ENCODE measurements at places on chromosomes 7 and 10.
A peak's percentile ranks its signal among the peaks of the same experiment; 100 is the strongest.

DNA sequence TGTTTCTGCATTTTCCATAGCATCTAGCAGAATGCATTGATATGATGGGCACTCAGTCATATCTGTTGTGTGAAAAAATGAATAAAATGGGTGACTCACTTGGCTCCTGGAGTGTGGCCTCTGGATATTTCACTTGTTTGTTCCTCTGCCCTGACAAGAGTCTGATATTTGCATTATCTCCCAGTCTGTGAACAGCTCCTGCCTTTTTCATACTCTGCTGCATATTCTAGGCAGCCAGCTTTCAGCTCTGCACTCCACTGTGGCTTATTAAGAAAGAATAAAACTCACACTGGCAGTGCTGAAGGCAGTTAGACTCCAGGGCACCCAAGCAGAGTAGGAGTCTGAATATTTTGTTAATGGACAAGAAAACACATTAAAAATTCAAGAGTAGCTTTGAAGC, 623.9 kb downstream of the SORCS1 start:
- H3K36me3 ChIP-seq: no peaks in the 10 kb centered on the region
- no peaks in the 10 kb centered on the region for H3K4me1 ChIP-seq
- DNase-seq: no peak
- H3K4me3 ChIP-seq: no peak overlapping the region

DNA sequence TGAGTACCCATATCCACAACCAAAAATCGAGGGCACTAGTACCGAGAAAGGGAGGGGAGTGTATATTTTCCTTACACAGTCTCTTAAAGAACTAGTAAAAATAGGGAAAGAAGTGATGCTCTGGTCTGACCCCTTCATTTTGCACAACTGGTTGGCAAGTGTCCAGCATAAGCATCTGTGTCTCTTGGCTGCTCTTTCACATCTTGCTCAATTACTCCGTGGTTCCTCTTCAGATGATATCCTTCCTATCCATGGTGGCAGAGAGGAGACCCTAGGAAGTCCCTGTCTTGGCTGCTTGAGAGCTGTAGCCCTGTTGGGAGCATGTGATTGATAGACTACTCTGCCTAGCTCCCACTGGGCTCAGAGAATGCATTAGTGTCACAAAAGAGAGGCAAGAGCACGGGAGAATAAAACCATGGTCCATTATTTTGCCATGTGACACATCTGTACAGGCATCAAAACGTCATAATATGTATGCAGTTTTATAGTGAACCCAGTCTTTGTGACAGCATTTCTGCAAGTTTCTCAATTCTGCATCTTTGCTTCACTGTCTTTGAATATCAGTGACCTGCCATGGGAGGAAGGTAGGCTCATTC, 111.8 kb upstream of the ANKRD1 start:
- peaks cover 3% of the 10 kb centered on the region for H3K36me3 ChIP-seq
- no peaks in the 10 kb centered on the region for H3K27me3 ChIP-seq
- no peak for DNase-seq
- H3K4me1 ChIP-seq: peaks cover 18% of the 10 kb centered on the region
- no peak overlapping the region for H3K27ac ChIP-seq
- H3K4me3 ChIP-seq: no peak overlapping the region

- peaks cover 30% of the 10 kb centered on the region for H3K36me3 ChIP-seq
- H3K4me3 ChIP-seq: no peak overlapping the region
- no peak overlapping the region for H3K27ac ChIP-seq
- H3K27me3 ChIP-seq: no peaks in the 10 kb centered on the region
Measured at GRCh38 chr7:138499340-138499739, 39.3 kb downstream of the TRIM24 start.

- no peaks in the 10 kb centered on the region for H3K4me1 ChIP-seq
- H3K4me3 ChIP-seq: no peak overlapping the region
- no peaks in the 10 kb centered on the region for H3K36me3 ChIP-seq
- H3K27ac ChIP-seq: no peak overlapping the region
Measured at GRCh38 chr7:119343289-119343688, 929.7 kb upstream of the KCND2 start.

- peak; percentile 41 for DNase-seq
- peak overlapping the region; percentile 73 for H3K4me3 ChIP-seq
- peaks cover 83% of the 10 kb centered on the region for H3K4me1 ChIP-seq
- peaks cover 2% of the 10 kb centered on the region for H3K36me3 ChIP-seq
Measured at GRCh38 chr10:110076559-110077318, 69.0 kb downstream of the ADD3 start.

DNA sequence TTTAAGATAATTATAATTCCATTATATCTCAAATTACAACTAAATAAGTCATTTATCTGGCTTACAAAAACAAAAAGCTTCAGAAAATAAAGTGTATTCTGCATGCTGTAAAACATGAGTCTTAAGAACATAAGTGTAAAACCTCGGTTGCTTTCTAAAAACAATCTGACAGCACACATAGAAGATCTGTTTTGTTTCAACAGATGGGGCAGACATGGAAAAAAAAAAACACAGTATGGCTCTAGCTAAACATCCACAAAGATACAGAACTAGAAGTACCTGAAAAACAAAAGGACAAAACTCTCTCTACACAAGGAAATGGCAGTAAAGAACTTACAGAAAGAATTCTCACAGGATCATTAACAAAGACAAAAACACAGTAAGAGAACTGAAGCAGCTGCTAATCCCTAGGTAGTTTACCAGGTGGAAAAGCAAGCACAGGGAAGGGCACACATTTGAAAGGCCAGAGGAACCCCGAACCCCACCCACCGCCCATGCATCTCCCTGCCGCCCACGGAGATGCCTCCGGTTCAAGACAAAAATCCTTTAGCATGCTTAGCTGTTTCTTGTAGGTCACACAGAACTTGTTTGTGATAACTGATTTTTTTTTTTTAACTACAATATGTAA, 42.5 kb downstream of the DLD start:
- H3K4me3 ChIP-seq: no peak overlapping the region
- H3K36me3 ChIP-seq: peaks cover 14% of the 10 kb centered on the region
- H3K27ac ChIP-seq: peak overlapping the region; percentile 8
- DNase-seq: peak; percentile 14
- peaks cover 17% of the 10 kb centered on the region for H3K4me1 ChIP-seq
